ENCODE measurements at places on chromosomes 2 and 18.
A peak's percentile ranks its signal among the peaks of the same experiment; 100 is the strongest.

- no peak for DNase-seq
Observed at GRCh38 chr2:127525691-127526131, 578 bp downstream of the IWS1 start.

GRCh38 chr2:179020156-179020750 lies 29.7 kb downstream of the CCDC141 start:
- DNase-seq: peak; percentile 45

DNA sequence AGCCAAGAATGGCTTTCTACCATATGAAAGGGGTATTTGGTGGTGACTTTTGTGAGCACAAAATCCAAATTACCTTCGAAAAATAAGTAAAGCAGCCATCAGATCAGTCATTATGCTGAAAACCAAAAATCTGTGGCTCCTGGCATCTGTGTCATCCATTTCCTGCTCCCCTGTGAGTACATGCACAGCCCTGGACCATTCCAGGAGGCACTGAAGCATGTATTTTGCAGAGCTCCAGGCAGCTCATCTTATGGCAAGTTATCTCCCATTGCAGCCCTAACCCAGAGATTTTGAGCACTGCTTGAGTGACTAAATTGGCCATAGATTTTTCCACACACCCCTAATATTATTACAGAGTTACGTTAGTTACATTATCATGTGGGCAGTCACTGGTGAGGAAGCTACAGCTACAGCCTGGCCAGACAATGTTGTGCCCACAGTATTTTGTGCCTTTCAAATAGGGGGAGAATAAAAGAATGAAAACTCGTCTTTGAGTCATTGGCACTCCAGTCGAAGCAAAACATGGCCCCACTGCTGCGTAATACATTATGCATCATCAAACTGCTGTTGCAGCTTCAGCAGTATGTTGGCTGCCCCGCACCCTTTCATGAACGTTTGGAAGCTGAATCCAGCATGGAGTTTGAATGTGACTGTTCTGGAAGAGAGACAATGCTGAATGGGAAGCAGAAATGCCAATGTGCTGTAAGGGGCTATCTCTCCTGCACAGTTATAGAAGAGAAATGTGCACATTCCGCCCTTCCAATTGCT lies 702.2 kb downstream of the RNF144A start:
- DNase-seq: no peak

GRCh38 chr18:33355263-33355662 lies 85.3 kb downstream of the CCDC178 start:
- DNase-seq: no peak

GRCh38 chr18:47968721-47969120 lies 38.3 kb upstream of the SMAD2 start:
- DNase-seq: no peak

GRCh38 chr18:79248495-79249060 lies 147.2 kb upstream of the NFATC1 start:
- no peak for DNase-seq

DNA sequence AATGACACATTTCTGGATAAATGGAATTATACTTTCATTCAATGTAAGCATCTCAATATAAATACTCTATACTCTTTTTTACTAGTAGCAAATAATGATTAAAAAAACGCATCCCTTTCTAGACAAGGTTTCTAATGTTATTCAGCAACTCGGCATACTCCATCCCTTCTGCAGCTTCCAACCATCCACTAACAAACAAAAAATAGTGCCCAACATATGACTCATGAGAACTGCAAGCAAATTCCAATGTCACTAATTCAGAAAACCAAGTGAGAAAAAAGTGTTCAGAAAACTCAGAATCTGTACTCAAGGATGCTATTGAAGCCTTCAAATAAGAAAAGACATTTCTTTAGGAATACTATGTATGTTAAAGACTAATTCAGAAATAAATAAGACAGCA lies 140.0 kb downstream of the BAZ2B start:
- DNase-seq: no peak

GRCh38 chr2:18800240-18800971 lies 211.0 kb upstream of the NT5C1B start:
- DNase-seq: no peak

- no peak for DNase-seq
Observed at GRCh38 chr2:168874368-168875054, 15.7 kb downstream of the SPC25 start.

- no peak for DNase-seq
Observed at GRCh38 chr2:66170744-66171330, 264.1 kb upstream of the MEIS1 start.

DNA sequence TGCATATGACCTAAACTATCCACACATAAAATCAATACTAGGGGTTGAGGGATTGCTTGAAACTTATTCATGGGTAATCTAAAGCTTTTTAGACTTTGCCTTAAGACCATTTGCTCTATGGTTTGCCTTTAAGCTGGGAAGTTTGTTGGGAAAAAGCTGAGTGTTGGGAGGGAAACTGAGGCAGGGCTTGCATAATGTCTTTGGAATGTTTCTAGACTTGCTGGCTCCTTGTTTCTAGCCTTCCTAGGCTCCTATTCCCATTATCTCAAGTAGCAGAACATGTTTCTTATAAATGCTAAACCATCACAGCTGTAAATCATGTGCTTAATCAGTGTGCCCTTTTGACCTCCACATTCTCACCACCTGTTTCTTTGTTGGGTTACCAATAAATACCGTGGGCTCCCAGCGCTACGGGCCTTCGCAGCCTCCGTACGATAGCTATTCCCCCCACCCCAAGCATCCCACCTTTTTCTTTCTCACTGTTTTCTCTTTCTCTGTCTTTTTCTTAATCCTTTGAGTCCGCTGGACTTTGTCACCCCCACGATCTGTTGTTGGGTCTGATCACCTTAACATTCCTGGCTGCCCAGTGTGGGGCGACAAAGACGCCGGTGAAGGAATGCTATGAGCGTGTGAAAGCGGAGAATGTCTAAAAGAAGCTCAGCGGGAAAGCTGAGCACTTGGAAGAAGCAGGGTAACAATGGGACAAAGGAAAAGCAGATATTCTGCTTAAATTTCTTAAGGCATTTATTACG lies 49.4 kb upstream of the CWC22 start:
- no peak for DNase-seq

GRCh38 chr2:148899638-148900318 lies 24.8 kb downstream of the KIF5C start:
- no peak for DNase-seq

- DNase-seq: no peak
Observed at GRCh38 chr2:205640716-205641115, 41.6 kb upstream of the NRP2 start.

DNA sequence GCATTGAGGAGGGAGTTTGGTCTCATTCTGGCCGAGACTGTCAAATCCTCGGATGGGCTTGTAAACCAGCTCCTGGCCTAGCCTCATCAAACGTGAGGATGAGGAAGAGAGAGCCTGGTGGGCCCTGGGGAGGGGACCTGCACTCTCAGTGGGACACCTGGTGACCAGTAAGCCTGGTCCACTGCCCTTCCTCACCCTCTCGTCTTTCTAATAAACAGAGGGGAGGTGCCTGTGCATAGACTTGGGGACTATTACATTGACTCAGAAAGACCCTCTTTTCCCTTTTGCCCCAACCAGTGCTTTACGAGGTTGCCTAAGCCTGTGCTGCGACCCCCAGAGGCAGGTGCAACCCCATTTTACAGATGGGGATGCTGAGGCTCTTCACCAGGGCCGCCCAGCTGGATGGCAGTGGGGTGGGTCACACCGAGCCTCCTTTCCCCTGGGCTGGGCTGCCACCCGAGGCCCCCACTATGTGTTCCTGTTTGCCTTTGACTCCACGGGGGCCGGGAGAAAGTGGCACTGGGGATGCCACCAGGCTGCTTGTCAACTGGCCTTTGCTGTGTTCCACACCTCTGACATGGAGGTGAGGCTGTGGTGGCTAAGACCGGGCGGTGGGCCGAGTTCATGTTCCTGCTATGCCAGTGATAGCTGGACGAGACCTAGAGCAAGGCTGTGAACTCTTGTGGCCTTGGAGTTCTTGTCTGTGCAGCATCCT lies 85.9 kb downstream of the GLI2 start:
- DNase-seq: no peak

- DNase-seq: no peak
Observed at GRCh38 chr18:80229363-80229762, 18.0 kb downstream of the PARD6G start.

GRCh38 chr2:203673933-203674332 lies 32.5 kb upstream of the CD28 start:
- DNase-seq: no peak

DNA sequence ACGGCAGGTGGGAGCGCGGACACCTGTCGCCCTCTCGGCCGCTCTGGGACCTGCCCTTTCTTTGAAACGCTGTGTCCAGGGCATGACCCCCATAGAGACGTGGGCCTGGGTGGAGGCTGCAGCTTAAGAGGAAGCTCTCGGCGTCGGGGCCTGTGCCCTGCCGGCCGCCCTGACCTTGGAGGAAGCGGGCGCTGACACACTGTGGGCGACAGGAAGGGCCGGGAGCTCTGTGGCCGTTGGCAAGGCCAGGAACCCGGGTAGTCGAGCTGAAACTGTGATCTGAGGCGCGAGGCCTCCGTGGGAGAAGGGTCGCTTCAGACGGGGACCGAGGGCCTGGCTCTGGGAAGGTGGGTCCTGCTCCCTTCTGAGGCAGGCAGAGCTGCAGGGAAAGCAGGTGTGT lies 28.2 kb downstream of the KCNG2 start:
- DNase-seq: no peak

DNA sequence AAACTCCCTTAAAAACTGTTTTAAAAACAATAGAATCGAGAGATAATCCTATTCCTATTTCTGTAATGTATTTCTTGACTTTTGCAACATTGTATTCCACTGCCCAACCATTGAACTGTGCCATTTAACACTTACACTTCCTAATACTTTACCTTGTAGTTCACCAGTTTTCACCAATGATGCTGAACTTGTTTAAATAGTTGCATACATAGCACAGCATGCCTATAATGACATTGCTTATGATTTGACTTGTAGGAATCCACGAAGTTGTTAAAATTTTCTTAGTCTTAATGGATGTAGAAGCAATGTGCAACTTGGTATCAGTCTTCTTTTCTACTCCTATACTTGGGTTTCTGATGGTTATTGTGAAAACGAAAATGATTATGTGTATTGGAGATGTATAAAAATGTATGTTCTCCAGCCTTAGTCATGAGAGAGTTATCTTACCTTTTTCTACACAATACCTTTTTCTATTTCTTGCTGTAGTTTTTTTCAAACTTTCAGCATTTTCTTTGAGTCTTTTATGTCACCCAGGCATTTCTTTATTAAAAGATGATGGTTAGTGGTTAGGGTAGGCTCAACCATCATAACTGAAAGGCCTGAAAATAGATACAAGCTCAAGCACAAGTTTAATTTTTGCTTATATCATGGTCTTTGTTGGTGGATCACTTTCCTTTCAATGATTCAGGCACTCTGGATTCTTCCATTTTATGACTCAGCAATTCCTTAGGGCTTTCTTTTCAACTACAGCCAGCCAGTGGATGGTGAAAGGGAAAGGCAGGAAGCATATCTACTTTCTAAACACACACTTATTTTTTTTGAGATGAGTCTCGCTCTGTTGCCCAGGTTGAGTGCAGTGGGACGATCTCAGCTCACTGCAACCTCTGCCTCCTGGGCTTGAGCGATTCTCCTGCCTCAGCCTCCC lies 9.4 kb downstream of the GPD2 start:
- DNase-seq: no peak

- DNase-seq: no peak
Observed at GRCh38 chr2:215347878-215348277, 36.0 kb downstream of the ATIC start.

GRCh38 chr18:79005653-79006052 lies 26.0 kb downstream of the SALL3 start:
- DNase-seq: no peak

DNA sequence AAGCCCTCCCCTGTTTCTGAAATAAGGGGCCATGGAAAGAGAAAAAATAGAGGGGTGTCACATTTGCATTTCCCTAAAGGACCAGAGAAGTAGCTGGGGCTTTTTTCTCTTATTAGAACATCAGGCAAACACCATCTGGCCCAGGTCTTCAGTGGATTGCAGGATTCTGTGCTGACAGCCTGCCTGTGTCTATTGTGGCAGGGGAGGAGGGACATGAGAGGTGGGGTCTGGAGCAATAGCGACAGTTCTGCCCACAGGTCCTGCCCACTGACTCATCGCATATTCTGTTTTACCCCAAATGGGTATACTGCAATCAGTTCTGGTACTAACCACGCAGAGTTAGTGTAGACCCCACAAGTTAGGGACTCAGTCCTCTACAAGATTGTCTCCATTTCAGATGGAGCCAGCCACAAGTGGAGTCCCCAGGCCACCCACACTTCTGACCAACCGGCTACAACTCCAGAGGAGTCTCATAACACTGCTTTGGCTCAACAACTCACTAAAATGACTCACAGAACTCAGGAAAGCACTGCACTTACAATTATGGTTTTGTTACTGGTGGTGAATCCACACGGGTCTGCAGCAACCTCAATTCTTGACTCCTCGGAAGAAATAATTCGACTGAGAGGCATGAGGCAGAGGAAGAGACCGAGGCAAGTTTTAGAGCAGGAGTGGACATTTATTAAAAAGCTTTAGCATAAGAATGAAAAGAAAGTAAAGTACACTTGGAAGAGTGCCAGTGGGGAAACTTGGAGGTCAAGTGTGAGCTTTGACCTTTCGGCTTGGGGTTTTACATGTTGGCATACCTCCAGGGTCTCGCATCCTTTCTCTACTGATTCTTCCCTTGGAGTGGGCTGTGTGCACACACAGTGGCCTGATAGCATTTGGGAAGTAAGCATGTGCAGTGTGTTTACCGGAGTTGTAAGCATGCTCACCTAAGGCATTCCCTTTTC lies 146.4 kb upstream of the SPATS2L start:
- no peak for DNase-seq

DNA sequence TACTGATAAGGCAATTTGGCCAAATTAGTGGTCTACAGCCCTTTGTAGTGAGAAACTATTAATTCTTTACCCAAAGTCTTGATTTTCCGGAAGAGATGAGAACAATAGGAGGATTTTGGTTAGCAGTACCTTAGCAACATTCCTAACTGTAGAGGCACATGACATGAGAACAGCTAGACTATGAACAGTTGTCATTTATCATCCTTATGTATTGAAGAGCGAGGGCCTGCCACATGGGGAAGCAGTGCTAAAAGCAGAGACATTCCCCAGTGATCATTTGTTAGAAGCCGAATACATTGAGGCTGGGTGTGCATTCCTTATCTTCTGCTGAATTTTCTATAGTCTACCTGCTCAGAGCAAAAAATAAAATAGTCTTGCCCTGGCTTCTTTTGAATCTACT lies 65.2 kb downstream of the RBBP8 start:
- no peak for DNase-seq

- no peak for DNase-seq
Observed at GRCh38 chr2:158755310-158756087, 39.6 kb upstream of the DAPL1 start.

DNA sequence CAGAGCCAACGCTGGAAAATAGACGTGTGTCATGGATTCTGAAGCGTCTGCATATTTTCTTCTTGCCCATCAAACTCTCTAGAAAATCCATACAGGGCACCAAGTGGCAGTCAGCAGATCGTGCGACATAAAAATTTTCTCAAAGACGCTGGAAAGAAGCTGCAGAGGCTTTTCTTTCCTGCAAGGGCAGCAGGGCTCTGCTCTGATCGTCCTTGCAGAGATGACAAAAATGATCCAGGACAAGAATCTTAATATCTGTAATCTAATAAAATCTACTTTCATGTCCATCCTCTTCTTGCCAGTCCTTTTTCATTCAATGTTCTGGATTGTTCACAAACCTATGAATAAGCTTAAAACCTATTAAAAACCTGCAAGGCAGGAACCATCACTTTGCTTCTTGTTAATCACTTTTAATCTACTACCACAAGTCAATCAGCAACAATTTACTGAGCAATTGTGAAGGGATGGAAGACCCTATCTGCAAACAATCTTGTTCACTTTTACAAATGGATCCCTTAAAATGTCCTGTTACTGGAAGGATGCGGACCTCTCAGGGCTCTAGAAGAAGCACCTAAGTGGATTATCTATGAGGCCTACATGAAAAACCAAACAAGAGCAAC lies 93.6 kb downstream of the MREG start:
- no peak for DNase-seq
